ENCODE measurements at places on chromosomes 12 and 14. TPM values are rescaled to one million over a fixed set of nuclear protein-coding genes. Genes with fewer than 3 reads are reported as not detected.

The RTL1 gene
- not detected for polyA plus RNA-seq

The BEST3 gene
- 0.14 TPM for polyA plus RNA-seq

The IL26 gene
- not detected for polyA plus RNA-seq

The TOMM20L gene
- polyA plus RNA-seq = not detected

The SLC10A1 gene
- not detected for polyA plus RNA-seq

The ACOT6 gene
- not detected for polyA plus RNA-seq

The KRT2 gene
- polyA plus RNA-seq = not detected

The CEP128 gene
- 1.8 TPM for polyA plus RNA-seq

The HHIPL1 gene
- 1.1 TPM for polyA plus RNA-seq

The KCNJ8 gene
- 5.3 TPM for polyA plus RNA-seq

The ADAM21 gene
- 0.26 TPM for polyA plus RNA-seq

The CARMIL3 gene
- 0.02 TPM for polyA plus RNA-seq

The GABARAPL1 gene
- polyA plus RNA-seq = 181 TPM

The KRT74 gene
- polyA plus RNA-seq = not detected

The CACNA2D4 gene
- 0.22 TPM for polyA plus RNA-seq

The HSPB8 gene
- 34.3 TPM for polyA plus RNA-seq

The PMCH gene
- not detected for polyA plus RNA-seq

DNA sequence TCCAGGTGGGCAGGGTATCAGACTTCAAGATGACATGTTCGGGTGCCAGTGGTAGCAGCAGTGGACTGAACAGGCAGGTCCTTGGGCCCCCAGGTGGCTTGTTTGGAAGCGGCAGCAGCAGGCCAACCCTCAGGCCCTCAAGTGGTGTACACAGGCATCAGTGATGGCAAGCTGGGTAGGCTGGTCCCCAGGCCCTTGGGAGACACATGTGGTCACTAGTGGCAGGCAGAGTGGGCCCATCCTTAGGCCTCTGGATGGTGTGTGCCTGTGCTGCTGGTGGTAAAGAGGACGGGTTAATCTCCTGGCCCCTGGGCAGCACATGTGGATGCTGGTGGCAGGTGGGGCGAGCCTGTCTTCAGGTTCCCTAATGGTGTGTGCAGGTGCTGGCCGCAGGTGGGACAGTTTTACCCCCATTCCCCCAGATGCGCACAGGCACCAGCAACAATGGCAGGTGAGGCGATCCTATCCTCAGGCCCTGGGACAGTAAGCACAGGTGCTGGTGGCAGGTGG is 8.0 kb downstream of the OAS2 start:
- no peak for DNase-seq

DNA sequence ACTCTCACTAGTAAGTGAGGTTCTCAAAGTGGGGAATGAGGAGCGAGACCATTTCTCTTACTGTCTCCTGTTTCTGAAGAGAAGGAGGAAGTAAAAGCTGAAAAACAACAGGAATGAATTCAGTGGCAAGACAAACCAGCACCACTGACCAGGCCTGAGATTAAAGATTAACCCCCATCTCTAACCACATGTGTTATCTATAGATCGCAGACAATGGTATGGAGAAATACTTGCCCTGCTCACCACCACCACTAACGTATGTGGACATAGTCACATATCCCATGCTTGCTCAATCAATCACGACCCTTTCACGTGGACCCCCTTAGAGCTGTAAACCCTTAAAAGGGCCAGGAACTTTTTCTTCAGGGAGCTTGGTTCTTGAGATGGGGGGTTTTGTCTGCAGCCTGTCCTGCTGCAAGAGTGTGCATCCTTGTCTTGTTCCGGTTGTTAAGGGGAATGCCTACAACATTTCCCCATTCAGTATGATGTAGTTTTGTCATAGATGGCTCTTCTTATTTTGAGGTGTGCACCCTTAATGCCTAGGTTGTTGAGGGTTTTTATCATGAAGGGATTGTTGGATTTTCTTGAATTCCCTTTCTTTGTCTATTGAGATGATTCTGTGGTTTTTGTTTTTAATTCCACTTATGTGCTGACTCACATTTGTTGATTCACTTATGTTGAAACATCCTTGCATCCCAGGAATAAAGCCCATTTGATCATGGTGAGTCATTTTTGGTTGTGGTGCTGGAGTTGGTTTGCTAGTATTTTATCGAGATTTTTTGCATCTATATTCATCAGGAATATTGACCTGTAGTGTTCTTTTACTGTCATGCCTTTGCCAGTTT is 698.8 kb upstream of the LMO3 start:
- no peak for DNase-seq

GRCh38 chr14:70558356-70558755 is 23.6 kb upstream of the ADAM20 start:
- no peak for DNase-seq

GRCh38 chr14:103724116-103724515 is 8.5 kb downstream of the ZFYVE21 start:
- DNase-seq = no peak

DNA sequence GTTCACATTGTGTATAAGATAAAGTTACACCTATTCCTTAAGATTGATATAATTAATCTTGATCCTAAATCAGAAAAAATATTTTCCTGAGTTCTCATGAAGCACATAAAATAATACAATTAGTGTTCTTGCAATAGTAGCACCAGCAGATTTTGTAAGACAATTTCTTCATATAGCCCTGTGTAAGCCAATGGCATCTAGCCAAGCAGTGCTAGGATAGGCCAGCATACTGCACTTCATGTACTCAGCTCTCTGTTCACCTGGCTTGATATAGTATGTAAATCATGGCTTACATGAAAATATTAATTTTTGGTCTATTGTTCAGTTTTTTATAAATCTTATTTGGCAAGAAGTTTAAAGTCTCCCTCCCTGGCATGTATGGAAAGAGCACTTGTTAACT is 1.9 kb downstream of the KLRF2 start:
- no peak for DNase-seq

GRCh38 chr14:104937694-104938365 is 13.2 kb downstream of the PLD4 start:
- no peak for DNase-seq

- DNase-seq = no peak
Observed at GRCh38 chr12:3447318-3447717, 43.7 kb upstream of the PRMT8 start.

DNA sequence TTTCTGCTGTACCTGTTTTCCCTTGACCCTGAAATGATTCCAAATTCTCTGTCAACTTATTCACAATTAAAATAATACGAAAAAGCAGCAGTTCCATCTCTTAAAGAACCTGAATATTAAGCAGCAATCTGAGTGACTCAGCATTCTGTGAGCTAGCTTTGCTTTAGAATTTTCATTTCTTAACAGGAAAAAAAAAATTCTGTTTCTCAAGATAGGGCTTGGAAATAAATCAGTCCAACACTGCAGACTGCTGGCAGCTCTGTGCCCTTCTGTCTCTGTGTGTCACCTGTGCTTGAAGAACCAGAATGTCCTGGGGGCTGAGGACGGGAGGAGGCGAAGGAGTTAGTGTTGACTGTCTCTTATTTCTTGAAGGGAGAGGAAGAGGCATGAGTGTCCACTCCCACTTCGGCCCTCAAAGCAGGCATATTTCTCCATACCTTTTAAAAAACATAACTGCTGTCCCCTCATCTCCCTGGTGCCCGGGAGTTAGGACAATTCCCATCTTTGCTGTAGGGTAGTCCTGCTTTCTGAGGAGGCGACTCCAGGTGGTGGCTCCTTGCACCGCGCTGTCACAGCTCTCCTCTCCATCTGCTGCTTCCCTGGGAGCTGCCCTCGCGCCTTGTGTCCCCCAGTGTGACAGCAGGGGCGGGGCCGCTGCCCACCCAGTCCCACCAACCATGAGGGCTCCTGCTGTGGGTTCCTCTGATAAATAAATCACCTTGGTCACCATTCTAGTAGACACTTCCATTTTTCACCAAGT is 203.1 kb downstream of the CALM1 start:
- no peak for DNase-seq

- DNase-seq = no peak
Observed at GRCh38 chr12:5705791-5706190, 239.3 kb downstream of the ANO2 start.

GRCh38 chr12:10618338-10618987 is 5.1 kb upstream of the MAGOHB start:
- DNase-seq = peak; percentile 41

GRCh38 chr14:63896278-63896720 is 43.5 kb downstream of the SYNE2 start:
- no peak for DNase-seq

DNA sequence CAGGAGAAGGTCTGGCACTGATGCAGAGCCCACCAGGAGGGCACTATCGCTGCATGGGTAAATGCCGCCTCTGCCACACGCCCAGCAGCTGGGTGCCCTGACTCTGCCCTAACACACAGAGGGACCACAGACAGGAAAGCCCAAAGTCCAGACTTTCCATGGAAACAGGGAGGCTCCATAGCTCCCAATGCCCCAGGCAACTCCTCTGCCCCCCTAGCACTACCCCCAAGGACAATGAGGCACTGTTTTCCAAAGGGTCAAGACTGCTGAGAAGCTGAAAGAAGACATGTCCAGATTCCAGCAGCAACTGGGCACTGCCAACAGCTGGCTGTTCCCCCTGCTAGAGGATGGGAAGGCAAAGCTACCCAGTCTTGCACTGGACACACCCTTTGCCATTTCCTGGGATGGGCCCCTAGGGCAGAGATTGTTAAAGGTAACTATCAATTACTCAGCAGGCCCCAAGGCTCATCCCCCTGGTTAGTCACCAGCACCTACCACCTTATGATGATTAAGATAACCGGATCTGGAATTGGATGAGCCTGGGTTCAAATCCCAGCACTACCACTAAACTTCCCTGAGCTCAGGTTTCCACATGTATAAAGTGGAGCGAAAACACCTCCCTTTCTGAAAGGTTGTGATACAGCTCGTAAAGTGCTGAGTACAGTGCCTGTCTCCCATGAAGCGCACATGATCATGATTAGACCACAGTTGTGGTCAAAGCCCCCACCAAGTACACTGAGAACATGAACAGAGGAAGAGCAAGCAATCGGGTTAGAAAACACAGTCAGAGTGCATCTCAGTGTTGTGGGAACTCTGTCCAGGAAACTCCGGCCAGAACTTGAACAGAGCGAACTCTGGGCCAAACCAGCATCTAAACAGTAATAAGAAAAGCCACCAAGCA is 3.3 kb downstream of the PXN start:
- DNase-seq = no peak

GRCh38 chr12:39102474-39103209 is 197.3 kb upstream of the CPNE8 start:
- no peak for DNase-seq

DNA sequence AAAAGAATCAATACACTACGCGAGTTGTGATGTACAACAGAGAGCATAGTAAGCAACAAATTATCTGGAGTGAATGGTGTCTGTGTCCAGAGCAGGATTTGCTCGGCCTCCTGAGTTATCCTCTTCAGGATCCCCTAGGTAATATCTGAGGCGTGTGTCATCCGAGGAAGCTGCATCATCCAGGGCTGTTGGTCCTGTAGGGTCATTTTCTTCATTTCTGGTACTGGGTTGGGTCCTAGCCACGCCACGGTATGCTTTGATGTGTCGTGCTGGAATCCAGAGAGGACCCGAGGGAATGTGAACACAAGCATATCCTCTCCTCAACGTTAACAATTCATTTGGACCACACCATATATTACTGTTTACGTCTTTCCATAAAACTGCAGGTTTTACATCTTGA is 19.0 kb upstream of the CLEC4E start:
- no peak for DNase-seq

DNA sequence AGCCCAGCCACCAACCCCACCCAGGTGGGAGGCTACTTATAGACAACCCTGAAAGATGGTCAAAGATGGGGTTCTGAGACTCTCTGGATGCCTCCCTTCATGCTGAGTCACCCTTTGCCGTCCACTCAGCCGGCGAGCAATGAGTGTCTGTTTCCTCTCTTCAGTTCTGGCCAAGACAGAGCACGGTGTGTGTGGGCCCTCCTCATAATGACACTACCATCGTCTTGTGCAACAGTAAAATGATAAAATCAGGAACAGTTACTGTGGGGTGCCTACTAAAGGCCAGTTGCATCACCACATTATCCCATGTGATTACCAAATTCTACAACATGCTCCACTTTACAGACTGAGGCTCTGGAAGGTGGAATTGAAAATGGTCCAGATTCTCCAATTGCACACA is 7.0 kb upstream of the BDKRB1 start:
- peak; percentile 50 for DNase-seq

DNA sequence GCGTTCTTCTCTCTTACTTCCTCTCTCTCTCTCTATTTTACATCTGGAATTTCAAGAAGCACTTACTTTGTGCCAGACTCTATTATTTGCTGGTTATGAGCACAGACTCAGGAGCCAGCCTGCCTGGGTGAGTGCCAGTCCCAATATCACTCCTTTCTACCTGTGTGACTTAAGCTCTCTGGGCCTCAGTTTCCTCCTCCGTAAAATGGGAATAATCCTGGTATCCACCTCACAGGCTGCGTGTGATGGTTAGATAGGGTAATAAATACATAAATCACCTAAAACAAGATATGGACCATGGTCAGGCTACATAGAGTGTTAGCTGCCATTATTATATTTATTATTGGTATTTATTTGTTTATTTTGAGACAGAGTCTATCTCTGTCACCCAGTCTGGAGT is 24.3 kb downstream of the RASAL1 start:
- no peak for DNase-seq

- DNase-seq = no peak
Observed at GRCh38 chr14:61051051-61051450, 70.0 kb downstream of the SLC38A6 start.

DNA sequence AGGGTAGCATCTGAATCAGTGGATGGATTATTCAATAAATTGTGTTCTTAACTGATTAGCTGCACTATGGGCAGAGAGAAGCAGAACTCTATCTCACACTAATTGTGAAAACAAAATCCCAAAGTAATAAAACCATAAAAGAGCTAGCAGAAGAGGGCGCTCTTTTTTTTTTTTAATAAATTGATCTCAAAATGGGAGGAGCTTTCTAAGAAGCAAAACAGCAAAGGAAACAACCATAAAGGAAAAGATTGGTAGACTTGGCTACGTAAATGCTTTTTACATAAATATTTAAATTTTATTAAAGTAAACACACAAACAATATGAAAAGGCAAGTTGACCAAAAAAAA is 1.5 kb upstream of the TM7SF3 start:
- DNase-seq = no peak

DNA sequence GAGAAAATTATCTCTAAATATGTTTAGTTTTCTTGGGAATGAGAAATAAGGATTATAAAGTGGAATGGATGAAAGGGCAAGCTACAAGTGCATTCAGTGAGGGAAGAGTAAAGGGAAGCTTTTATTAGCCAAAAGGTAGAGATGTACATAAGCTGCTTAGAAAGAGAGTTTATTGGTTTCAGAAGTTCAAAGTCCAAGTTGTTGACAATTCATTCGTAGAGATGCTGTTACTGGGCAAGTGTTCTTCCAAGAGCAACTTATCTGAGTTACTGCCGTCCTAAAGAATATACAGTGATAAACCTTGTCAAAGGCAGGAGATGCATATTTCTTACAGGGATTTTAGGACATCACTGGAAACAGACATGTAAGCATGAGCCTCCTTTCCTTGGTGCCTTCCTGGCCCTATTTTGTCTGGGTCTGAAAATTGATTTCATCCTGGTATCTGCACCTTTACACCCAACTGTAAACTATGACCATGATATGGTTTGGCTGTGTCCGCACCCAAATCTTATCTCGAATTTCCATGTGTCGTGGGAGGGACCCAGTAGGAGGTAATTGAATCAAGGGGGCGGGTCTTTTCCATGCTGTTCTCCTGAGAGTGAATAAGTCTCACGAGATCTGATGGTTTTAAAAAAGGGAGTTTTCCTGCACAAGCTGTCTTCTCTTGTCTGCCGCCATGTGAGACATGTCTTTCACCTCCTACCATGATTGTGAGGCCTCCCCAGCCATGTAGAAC is 46.8 kb downstream of the TRMT5 start:
- no peak for DNase-seq

- no peak for DNase-seq
Observed at GRCh38 chr14:74257941-74258763, 18.9 kb downstream of the VSX2 start.

- no peak for DNase-seq
Observed at GRCh38 chr12:127625176-127625771, 641.7 kb upstream of the TMEM132C start.

Measured in AG04450 (cell line).